CD4-positive, alpha-beta T cell treated with Interferon alpha-2 for 1 hour (primary cell): ENCODE measurements at places on chromosomes 11 and 22.

- no peak for DNase-seq
Observed at GRCh38 chr11:78647986-78648875, 73.6 kb upstream of the NARS2 start.

GRCh38 chr11:79498667-79499066 lies 57.8 kb upstream of the TENM4 start:
- DNase-seq = no peak

DNA sequence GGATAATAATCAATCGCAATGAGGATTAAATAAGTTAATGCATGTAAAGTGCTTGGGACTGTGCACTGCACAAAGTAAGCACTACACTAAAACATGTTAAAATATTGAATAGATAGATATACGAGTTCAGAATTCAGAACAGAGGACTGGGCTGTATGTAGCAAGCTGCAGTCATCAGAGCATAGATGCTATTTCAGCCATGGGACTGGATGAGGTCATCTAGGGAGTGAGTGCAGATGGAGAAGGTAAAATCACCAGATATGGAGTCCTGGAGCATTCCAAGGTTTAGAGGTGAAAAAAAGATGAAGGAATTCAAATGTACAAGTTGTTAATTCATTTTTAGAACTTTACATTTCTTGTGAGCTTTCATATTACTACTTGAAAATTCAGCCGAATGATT lies 347.5 kb upstream of the DDI1 start:
- no peak for DNase-seq

DNA sequence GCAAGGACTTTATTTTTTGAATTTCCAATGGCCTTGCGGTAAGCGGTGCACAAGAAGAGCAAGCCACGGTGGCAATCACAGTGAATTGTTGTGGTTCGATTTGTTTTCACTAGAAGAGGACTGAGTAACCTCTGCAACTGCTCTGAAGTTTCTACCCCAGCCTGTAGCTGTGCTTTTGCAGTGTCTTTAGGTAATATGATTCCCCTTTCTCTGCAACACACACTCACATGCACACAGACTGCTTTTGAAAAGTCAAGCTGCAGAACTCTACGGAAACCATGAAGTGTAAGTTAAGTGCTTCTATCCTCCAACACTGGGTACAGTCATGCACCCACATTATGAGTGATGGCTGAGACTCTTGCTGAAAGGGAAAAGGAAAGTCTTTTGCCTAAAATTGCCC lies 38.4 kb downstream of the CD44 start:
- DNase-seq = peak; percentile 60

DNA sequence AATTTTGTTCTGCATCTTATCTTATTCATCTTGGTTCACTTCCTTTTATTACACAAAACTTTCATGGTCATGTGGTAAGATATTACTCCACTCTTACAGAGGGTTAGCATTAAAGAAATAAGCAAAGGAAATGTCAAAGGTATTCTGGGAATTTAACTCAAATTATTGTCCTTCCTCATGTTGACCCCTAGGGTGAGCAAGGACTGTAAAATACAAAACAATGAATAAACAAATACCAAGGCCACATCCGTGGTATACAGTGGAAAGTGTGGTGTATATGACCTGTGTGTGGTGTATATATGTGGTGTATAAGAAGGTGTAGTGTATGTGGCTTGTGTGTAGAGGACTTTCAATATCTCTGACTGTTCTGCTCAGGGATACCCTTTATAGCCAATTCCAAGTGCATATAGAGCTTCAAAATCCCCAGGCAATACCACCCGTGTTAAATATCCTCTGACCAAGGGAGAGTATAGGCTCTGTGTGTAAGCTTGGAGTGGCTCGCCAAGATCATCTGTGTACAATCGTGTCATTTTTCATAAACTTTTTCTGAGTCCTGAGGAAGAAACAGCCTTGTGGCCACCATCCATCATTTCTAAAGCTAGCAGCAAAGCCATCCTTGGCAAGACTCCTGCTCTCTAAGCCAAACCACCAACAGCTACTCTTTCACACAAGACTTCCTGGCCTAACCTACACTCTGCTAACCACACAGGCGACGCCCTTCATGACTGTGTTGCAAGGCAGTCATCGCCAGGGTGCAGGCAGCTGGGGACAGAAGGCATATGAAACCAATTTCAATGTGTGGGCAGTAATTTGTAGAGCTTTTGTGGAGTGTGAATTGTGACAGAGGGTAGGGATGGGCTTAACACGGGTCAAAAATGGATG lies 548.0 kb downstream of the ETS1 start:
- DNase-seq = peak; percentile 84

- no peak for DNase-seq
Observed at GRCh38 chr22:43447380-43447779, 35.6 kb downstream of the MPPED1 start.
